ENCODE measurements at places on chromosomes 2 and 18. TPM values are rescaled to one million over a fixed set of nuclear protein-coding genes. Genes with fewer than 3 reads are reported as not detected.
A peak's percentile ranks its signal among the peaks of the same experiment; 100 is the strongest.

SYT4 gene
- total RNA-seq: 4.6 TPM

- DNase-seq: no peak
Observed at GRCh38 chr2:157257312-157258252, at the start of gene GALNT5. TSS of gene GALNT5 (plus strand) at chr2:157257705. CDS start at chr2:157258083, 378 bp downstream.

IL36B gene
- not detected for total RNA-seq

IL18RAP gene
- not detected for total RNA-seq

DNA sequence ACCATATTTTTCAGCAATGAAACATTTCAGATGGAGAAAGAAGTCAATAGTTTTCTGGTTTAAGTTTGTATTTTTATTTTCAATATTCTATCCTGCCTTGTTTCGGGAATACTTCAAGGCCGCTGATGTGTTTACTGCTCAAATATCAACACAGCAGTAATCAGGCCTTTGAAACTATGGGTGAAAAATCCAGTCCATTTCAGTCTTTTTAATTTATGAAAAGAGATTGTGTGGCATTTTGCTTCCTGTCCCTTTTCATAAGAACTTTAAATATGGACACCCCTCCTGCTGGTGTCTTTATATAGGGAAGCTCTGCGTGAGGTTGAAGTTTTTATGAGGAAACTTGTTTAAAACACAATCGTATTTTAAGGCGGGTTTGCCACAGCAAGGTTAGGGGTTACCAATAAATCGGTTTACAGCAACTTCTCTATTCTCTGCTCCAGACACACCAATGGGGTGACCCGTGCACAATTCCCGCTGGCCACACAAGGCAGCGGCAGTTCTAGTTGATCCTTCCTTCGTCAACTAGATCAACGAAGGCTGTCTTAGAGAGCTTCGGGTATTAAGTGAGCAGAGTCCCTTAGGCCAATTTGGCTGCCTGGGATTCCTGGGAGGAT is 1.2 kb upstream of the TANC1 start:
- DNase-seq: no peak

GRCh38 chr2:196123679-196124373 is 47.6 kb downstream of the STK17B start:
- no peak for DNase-seq

DNA sequence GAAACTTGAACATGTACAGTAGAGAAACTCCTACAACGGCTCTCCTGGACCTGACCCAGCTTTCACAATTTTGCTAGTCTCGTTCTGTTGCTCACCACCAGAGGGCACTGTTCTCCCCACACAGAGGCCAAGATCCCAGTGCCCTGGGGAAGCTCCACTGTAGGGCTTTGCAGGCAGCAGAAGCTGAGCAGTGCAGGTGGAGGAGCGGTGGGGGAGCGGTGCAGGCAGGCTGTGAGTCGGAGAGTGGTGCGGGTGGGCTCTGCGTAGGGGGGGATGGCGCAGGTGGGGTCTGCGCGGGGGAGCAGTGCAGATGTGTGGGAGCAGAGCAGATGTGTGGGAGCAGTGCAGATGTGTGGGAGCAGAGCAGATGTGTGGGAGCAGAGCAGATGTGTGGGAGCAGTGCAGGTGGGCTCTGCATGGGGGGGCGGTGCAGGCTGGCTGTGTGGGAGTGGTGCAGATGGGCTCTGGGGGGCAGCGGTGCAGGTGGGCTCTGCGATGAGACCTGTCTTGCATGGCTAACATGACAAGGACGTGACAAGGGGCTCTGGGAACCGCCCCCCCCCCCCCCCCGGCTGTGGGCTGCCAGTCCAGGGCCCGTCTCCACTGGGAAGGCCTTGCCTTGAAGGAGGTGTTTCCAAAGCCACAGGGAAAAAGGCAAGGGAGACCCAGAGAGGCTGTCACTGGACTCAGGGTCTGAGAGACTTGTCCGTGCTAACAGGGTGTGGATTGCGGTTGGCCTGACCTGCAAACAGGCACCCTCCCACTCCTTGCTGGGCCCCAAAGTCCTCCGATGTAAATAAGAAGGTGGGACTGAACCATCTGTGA is 7.3 kb downstream of the CYS1 start:
- DNase-seq: peak; percentile 73

Data from progenitor cell of endocrine pancreas (in vitro differentiated cells).